Bronchial smooth muscle cell (primary cell): ENCODE measurements at places on chromosomes 5 and 9. TPM values are rescaled to one million over a fixed set of nuclear protein-coding genes. Genes with fewer than 3 reads are reported as not detected.

The ACOT12 gene
- 0.17 and 0.47 TPM in 2 replicates for total RNA-seq

The KCNV2 gene
- not detected in 2 replicates for total RNA-seq

The INPP5E gene
- total RNA-seq = 4.5 and 4.6 TPM in 2 replicates

The PDE6A gene
- not detected in 2 replicates for total RNA-seq

The CDH10 gene
- 0.32 TPM in 1 of 2 replicates, not detected in the other for total RNA-seq

The SPINK4 gene
- 0.95 TPM in 1 of 2 replicates, not detected in the other for total RNA-seq

The SPATA31C1 gene
- not detected in 2 replicates for total RNA-seq

The PCDHGB5 gene
- total RNA-seq = 33.0 and 33.1 TPM in 2 replicates

The GABRA1 gene
- not detected in 2 replicates for total RNA-seq

The BHMT2 gene
- total RNA-seq = 4.4 and 4.6 TPM in 2 replicates

The GLRA1 gene
- not detected in 2 replicates for total RNA-seq

The IFNA21 gene
- total RNA-seq = not detected in 2 replicates

The OGN gene
- 43.5 and 59.9 TPM in 2 replicates for total RNA-seq

The HSD17B3 gene
- not detected in 2 replicates for total RNA-seq

The RNF180 gene
- 0.26 and 0.63 TPM in 2 replicates for total RNA-seq

The PHF24 gene
- 0.09 and 0.16 TPM in 2 replicates for total RNA-seq

The EQTN gene
- not detected in 2 replicates for total RNA-seq

The NTRK2 gene
- total RNA-seq = under 0.01 and 0.26 TPM in 2 replicates

The SHROOM1 gene
- total RNA-seq = 2.7 and 3.5 TPM in 2 replicates

The MTAP gene
- total RNA-seq = 15.8 and 19.0 TPM in 2 replicates

The CD74 gene
- total RNA-seq = 0.94 and 2.2 TPM in 2 replicates

The PFDN1 gene
- total RNA-seq = 21.9 and 30.7 TPM in 2 replicates

The PHF2 gene
- 10.6 and 10.8 TPM in 2 replicates for total RNA-seq

The STPG3 gene
- 0.16 TPM in 1 of 2 replicates, not detected in the other for total RNA-seq

The ZSWIM6 gene
- 7.9 and 10.9 TPM in 2 replicates for total RNA-seq

The DOLPP1 gene
- 5.4 and 6.2 TPM in 2 replicates for total RNA-seq

The CBY3 gene
- total RNA-seq = 0.16 TPM in 1 of 2 replicates, not detected in the other

The TAS2R1 gene
- total RNA-seq = not detected in 2 replicates

The PIP5K1B gene
- total RNA-seq = not detected in 2 replicates

The PCDHB13 gene
- 0.32 and 0.94 TPM in 2 replicates for total RNA-seq

The FGF1 gene
- 0.34 and 0.47 TPM in 2 replicates for total RNA-seq

The SPAAR gene
- total RNA-seq = under 0.01 and 0.17 TPM in 2 replicates

The SNX2 gene
- total RNA-seq = 108 and 109 TPM in 2 replicates

The MARCOL gene
- not detected in 2 replicates for total RNA-seq

The PCDHB5 gene
- 0.32 and 3.3 TPM in 2 replicates for total RNA-seq

The SLC25A2 gene
- 0.32 TPM in 1 of 2 replicates, not detected in the other for total RNA-seq

The HACD4 gene
- total RNA-seq = 4.9 and 7.4 TPM in 2 replicates

The EGFL7 gene
- 6.1 and 8.7 TPM in 2 replicates for total RNA-seq

The PRKACG gene
- not detected in 2 replicates for total RNA-seq

The TRIM36 gene
- total RNA-seq = 0.09 and 0.32 TPM in 2 replicates

The GZMA gene
- total RNA-seq = not detected in 2 replicates

The DNAI1 gene
- 0.34 TPM in 1 of 2 replicates, not detected in the other for total RNA-seq

The SOHLH1 gene
- total RNA-seq = not detected in 2 replicates

The CRHBP gene
- 0.26 and 0.63 TPM in 2 replicates for total RNA-seq

The LHX6 gene
- total RNA-seq = not detected in 2 replicates
